ENCODE measurements at places on chromosomes 12 and 14. TPM values are rescaled to one million over a fixed set of nuclear protein-coding genes. Genes with fewer than 3 reads are reported as not detected.

- DNase-seq, result no peak
Measured at GRCh38 chr12:109445191-109445609, 31.9 kb downstream of the KCTD10 start.

Gene FGF23
- total RNA-seq, result not detected

GRCh38 chr12:21248679-21249078 lies 86.0 kb downstream of the SLCO1A2 start:
- DNase-seq, result no peak

Gene CLEC14A
- total RNA-seq, result 47.3 TPM

DNA sequence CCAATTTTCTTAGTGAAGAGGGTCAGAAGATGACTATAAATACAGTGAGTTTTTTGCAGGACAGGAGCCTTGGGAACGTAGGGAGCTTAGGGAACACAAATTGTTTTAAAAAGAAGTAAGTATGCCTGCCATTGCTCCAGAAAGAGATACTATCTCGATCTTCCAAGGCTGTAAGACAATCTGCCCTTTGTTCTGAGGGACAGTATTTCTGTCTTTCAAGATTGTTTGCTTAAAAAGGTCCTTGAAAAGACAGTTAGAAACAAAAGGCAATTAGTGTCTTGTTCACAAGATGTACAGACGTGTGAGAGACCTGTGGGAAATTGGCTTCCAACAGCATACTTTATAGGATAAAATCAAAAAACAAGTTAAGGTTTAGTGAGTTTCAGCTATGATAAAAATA lies 321.2 kb upstream of the FAR2 start:
- DNase-seq, result no peak

Gene TROAP
- total RNA-seq, result 0.58 TPM

DNA sequence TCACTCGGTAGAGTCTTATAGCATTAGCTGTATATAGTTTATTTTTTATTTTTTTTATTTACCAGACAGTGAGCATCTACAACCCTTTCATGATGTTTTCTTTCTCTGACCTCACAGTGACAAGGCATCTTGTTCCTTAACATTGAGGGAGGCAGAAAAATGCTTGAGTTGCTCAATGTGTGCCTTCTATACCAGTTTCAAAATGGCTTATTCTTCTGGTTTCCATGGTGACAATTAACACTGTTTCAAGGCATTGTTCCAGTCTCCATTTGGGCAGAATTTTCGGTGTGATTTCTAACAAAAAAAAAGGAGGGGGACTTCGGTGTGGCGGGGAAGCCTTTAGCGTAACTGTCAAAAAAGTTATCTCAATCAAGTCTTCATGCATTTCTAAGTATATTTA lies 209.7 kb upstream of the NPAS3 start:
- DNase-seq, result no peak

DNA sequence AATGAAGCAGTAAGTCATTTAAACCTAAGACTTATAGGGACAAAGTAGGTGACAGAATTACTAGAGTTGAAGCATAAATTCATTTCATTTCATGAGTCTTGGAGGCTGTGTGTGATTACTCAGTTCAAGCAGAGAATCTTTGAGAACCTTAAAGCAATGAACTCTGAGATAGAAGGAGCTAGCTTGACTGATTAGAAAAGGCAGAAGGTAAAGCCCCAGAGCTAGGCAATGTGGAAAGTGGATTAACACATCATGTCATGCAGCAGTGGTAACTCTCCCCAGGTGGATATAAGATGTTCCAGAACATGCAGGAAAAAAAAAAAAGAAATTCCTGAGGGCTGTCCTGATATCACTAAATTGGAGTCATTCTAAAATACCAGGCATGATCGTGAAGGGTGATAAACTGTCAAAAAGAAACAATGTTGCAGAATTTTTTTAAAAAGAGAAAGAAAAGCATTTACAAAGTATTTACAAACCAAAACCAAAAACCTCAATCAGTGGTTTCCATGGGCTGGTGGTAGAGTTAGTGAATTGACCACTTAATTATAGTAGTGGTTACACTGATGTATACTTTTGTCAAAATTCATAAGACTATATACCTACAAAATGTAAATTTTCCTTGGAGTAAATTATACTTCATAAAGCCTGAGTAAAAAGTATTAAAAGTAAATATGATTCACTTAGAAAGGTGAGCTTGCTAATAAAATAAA lies 12.7 kb upstream of the SLC16A7 start:
- DNase-seq, result no peak
